ENCODE measurements at places on chromosomes 13 and 19.

DNA sequence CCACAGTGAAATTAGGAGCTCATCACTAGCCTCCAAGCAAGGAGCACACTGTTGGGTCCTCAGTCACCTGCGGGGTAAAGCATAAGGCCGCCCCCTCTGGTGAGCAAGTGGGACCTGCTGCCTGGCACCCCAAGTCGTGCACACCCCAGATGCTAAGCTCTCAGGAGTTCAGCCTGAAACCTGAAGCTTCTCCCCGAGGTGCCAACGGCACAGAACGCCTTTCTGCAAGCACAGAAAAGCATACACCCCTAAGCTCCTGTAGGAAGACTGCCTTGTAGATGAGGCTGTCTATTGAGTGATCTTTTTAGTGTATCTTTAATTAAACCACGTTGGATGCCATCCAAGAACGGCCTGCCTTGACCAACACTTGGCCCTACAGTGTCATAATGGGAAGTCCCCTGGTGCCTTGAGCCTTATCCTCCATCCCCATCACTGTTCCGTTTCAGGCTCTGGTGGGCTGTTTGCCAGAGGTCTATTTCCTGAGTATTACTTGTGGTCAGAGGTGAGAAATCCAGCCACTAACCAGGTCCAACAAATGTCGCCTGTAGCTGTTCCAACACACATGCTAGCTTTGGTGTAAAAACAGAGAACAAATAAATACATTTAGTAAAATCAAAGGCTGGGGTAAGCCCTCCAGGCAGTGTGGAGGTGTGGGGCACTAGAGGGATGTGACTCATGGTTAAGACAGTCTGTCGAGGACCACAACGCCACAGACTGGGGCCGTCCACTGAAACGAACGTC lies 44.8 kb downstream of the C13orf42 start:
- peak; percentile 2 for DNase-seq

- no peak for DNase-seq
These were observed 432.6 kb downstream of the ZNF536 start for GRCh38 chr19:30804751-30805150.

DNA sequence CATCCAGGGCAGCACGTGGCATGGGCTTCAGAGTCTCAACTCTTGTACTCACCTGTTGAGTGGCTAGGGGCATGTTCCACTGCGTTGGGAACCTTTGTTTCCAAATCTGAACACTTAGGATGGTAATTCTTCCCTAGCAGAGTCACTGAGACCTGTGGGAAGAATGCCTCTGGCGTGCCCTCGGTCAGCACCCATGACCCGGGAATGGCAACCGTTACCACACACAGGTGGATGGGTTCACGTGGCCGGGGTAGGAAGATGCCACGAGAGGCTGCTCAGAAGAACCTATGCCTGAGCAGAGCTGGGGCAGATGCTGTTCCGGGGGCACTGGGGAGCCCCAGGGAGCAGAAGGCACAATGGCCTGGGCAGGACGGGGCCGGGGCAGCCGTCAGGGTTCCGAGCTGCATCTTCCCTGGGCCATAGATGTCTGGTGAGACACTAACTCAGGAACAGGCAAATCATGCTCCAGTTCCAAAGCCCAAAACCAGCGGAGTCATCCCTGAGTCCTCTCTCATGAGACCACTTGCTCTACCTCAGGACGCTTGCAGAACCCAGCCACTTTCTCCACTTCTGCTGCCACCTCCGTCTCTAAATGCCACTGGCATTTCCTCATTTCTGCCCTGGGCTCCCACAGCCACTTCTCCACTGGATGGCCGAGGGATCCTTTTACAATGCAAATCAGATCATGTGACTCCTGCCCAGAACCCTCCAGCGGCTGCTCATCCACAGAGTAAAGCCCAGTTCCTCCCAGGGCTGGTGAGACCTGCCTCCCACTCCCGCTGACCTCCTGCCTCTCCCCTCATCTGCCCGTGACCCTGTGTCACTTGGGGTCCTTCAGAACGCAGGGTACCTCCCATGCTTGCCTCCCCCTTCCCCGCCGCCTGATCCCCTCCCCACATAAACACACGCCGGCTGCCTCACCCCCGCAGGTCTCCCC lies 36.7 kb downstream of the FAM124A start:
- no peak for DNase-seq

DNA sequence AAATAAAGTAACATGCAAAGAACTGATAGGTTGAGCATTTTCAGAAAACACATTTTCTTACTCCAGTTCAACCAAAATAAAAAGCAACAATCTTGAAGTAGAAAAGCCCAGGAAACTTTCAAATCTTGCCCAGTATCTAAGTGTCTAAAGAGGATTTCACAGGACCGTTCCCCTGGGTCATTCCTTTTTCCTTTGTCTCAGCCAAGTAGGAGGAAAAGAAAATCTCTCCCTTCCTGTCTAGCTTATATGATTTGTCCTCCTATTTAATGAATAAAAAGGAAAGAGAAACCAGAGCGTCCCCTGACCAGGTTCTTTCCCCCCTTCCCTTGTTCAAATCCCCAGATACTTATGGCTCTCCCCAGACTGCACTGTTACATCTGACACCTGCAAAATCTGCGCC lies 248.0 kb downstream of the KCTD12 start:
- no peak for DNase-seq

DNA sequence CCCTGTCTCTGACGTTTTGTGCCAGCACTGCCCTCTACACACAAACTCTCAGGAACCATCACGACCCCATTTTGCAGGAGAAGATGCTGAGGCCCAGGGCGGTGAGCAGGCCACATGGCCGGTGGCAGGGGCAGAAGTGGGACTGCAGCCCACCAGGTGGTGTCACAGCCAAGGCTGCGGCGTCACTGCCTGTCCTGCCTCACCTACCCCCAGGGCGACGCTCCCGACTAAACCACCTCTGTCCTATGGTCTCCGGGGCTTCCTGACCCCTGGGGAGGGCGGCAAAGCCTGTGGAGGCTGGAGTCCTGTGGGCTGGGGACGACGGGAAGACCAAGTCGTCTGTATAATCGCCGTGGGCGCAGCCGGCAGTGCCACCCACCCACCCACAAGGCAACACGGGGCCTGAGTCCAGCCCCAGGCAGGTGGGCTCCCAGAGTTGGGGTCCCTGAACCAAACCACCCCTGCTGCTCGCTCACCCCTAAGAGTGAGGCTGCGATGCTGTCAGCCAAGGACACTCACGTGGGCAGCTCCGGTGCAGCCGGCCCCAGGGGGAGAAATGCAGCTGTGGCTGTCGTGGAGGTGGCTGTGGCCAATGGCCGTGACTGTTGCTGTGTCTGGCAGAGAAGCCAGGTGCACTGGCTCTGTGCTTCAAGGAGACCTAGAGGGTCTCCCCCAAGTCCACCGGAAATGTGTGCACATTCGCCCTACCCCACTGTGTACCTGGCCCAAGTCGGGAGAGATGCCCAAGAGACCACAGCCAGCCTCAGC lies 29.7 kb downstream of the RASA3 start:
- DNase-seq, result no peak

DNA sequence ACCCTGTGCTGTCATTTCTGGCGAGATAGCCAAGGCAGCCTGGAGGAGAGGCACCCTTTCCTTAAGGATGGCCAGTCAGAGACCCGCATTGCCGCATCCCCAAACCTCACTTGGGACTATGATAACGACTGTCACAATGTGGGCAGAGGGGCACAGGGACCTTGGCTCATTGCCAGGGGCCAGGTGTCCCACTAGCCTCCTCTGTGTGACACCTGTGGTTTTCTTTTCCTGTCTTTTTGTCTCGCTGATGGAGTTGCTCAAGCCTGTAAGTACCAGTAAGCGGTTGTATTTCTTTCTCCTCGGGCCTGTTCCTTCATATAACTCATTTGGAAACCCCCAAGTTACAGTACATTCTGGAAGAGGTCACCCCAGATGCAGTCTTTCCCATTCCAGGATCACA lies 59.5 kb downstream of the TDRD12 start:
- no peak for DNase-seq

- DNase-seq, result peak; percentile 78
These were observed 29.4 kb downstream of the SPC24 start for GRCh38 chr19:11125994-11126685.

DNA sequence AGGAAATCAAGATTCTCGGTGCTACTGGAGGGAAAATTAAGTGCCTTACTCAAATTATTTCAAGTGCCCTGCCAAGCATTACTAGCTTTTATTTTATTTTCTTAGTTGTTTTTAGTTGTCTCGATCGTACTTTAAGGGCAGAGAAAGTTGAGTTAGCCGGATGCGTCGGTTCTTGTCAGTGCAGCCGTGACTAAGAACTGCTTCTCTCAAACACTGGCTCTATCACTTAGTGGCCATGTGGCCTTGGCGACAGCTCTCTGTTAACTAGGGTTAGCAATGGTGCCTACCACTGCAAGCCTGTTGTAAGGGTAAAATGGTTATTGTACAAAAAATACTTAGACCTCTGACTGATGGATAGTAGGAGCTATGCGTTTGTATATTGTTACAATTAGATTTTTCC lies 227.8 kb downstream of the KATNAL1 start:
- DNase-seq, result no peak

DNA sequence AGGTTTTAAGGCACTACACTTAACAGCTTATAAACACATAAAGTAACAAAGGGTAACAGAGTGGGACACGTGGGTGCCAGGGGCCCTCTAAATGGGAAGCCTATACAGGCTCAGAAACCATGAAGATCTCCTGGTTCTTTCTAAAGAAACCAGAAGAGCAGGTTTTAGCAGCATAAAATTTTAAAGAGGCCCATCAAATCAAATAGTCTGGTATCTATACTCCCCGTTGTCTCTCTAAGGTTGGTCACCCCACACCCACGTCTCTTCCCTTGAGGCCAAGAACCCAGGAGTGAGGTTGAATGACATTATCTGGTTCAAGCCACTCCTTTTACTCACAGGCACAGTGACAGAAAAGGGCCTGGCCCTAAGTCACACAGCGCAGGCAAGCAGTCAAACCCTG lies 4.6 kb upstream of the DYRK1B start:
- no peak for DNase-seq

- DNase-seq, result no peak
These were observed 21.3 kb downstream of the HCN2 start for GRCh38 chr19:610801-611480.

DNA sequence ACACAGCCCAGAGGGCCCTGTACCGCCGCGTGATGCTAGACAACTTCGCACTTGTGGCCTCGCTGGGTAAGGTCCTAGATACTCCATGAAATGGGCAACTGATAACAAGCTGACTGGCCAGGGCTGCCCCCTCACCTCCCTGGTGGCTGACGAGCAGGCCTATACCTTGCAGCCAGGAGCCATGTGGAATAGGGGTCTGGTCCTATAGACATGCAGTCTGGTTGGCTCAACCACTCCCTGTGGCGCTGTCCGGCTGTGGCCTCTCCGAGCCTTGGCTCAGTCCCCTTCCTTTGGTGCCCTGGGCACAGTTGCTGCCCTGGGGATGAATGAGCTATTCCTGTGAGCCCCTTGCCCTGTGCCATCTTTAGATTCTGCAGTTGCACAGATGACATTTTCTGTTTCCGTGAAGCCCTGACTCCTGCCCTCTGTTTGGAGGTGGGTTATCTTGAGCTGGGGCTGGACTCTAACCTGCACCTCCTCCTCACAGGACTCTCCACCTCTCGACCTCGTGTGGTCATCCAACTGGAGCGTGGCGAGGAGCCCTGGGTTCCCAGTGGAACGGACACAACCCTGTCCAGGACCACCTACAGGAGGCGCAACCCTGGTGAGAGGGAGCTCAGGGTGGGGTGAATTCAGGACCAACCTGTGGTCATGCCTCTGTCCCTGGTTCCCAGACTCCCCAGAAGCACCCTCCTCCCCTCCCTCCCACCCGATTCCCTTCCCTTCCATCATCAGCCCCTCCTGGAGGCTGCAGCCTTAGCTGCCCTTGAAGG lies 2.5 kb downstream of the ZNF324 start:
- DNase-seq, result no peak

GRCh38 chr13:106415442-106415841 lies 120.0 kb downstream of the EFNB2 start:
- DNase-seq, result no peak

GRCh38 chr19:48795685-48796070 lies 15.2 kb downstream of the BCAT2 start:
- DNase-seq, result no peak

DNA sequence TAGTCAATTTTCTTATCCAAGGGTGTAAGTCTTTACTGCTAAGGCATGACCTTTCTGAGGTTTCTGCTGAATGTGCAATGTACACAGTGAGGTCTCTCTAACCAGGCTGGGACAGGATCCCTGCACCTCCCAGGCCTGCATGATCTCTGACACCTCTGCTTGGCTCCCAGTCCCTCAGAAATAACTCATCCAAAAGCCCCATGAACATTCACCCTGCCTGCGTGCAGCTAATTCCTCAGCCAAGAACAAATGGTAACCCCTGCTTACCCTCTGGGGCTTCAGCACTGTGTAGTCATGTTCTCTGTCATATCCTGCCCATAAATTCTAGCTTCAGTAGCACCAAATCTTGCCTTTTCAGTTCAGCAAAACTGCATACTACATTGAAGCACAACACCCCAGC lies 1146.3 kb upstream of the MIR17HG start:
- no peak for DNase-seq

DNA sequence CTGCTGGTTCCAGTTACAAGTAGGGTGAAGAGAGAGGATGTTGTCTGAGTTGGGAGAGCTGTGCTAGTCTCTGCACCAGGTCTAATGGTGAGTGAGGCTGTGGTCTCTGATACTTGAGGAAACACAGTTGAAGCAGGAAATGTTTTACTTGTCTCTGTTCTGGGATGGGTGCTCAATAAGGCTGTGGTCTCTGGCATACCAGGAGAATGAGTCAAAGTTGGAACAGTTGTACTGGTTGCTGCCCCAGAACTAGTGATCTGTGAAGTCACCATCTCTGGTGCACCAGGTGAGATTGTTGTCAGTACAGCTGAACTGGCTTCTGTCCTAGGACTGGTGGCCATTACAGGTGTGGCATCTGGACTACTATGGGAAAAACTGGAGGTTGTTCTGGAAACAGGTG lies 74.7 kb downstream of the MUC16 start:
- DNase-seq, result no peak

DNA sequence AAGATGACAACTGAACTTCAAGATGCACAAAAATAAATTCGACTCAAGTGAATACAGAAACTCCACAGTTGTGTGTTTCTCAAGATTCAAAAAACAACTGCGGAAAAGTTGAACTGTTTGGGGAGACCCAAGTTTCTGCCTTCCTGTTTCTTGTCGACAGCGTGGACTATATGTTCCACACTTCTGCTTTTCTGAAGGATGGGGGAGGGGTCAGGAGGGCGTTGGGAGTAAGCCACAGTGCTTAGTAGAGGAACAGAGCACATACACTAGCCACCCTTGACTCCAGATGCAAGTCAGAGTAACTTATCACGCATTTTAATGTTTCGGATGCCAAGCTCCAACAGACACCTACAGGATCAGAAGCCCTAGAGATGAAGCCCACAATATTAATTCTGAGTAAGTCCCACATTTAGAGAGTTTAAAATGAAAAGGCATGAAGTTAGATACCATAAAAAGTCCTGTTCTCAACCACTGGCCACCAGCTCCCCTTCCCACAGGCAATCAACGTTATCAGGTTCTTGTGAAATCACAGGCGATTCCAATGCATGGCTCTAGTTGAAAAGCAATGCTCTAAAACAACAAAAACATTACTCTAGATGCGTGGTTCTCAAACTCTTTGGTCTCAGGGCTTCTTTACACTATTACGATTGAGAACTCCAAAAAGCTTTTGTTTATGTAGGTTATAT lies 4.2 kb downstream of the TUBGCP3 start:
- no peak for DNase-seq

GRCh38 chr13:46211116-46211482 lies 629 bp upstream of the LRRC63 start:
- no peak for DNase-seq

- DNase-seq, result no peak
These were observed 221.2 kb downstream of the ZNF536 start for GRCh38 chr19:30593356-30593755.

Measured in HTR-8/SVneo (cell line).